ENCODE measurements at places on chromosomes 16 and 17. TPM values are rescaled to one million over a fixed set of nuclear protein-coding genes. Genes with fewer than 3 reads are reported as not detected.

Gene TNFAIP1
- total RNA-seq = 39.8 TPM

Gene SERPINF2
- 1.7 TPM for total RNA-seq

DNA sequence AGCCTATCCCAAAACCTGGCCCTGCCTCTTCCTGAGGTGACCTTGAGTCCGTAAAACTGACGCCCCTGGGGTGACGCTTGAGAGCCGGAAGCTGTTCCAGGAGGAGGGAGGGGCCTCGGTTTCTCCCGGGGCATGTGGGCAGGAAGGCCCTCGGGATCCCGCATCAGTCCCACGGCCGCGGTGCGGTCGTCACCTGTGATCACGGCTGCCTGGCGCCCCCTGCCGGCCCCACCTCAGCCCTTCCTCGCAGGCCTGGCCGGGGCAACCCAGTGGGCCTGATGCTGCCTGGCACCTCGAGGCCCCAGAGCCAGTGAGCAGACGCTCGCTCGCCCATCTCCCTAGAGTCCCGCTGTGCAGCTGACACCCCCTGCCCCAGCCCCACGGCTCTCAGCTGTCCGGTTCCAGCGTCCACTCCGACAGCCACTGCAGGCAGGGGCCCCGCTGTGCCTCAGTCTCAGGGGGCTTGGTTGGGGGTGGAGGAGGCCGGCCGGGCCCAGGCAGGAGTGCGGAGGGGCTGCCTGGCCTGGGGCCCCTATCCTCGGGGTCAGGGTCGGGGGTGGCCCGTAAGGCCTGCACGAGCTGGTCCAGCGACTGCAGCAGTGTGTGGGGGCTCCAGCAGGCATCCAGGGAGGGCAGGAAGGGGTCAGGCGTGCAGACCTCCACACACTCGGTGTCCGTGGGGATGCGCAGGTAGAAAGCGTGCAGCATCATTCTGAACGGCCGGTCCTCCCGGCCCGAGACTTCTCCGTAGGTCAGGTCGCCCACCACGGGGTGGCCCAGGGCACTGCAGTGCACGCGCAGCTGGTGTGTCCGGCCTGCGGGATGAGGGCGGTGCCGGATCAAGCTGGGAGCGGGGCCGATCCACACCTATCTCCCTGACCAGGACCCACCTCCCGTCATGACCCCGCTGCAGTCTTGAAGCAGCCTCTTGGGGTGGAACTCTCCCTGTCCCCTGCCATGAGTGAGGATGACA lies 2.3 kb downstream of the RPUSD1 start:
- H3K4me1 ChIP-seq = peaks cover 15% of the 10 kb centered on the region
- DNase-seq = peak; percentile 75
- H3K36me3 ChIP-seq = peaks cover 4% of the 10 kb centered on the region
- H3K4me3 ChIP-seq = no peak overlapping the region

DNA sequence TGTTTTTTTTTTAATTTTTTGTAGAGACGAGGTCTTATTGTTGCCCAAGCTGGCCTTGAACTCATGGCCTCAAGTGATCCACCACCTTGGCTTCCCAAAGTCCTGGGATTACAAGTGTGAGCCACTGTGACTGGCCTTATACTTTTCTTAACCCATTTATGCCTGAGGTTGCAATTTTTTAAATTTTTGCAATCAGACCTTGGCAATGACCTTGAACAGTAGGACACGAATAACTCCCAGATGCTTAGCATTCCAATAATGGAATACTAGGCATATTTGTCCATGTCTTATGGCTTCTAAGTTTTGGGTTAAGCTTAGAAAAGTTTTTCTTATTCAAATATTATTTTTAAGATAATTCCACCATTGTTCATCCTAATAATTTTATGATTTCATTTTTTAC lies 28.3 kb upstream of the TMEM97 start:
- no peaks in the 10 kb centered on the region for H3K4me1 ChIP-seq
- H3K27me3 ChIP-seq = no peaks in the 10 kb centered on the region
- no peak overlapping the region for H3K4me3 ChIP-seq
- no peaks in the 10 kb centered on the region for H3K36me3 ChIP-seq

DNA sequence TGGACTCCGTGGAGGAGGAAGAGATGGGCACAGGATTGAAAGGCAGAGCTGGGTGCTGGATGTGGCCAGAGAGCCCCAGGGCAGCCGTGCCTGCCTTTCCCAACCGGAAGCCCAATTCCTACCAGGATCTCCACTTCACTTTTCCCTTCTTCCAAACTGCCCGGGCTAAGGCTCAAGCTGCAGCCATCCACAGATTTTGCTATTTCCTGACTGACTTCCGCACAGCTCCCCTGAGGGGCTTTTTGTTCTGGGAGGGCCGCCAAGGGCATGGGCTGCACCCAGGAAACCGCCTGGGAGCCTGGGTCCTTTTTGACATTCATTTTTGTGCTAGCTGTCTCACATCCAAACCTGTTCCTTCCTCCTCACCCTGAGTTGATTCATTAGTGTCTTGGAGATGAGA lies 4.2 kb downstream of the SHISA6 start:
- no peak overlapping the region for H3K27ac ChIP-seq
- H3K4me3 ChIP-seq = no peak overlapping the region
- H3K4me1 ChIP-seq = no peaks in the 10 kb centered on the region
- no peak for DNase-seq

- H3K4me1 ChIP-seq = peaks cover 6% of the 10 kb centered on the region
- no peaks in the 10 kb centered on the region for H3K36me3 ChIP-seq
- no peak overlapping the region for H3K27ac ChIP-seq
- H3K4me3 ChIP-seq = no peak overlapping the region
These were observed 25.5 kb upstream of the CDC42EP4 start for GRCh38 chr17:73337330-73337710.

GRCh38 chr16:11143372-11144035 lies 112.5 kb downstream of the SOCS1 start:
- H3K27me3 ChIP-seq = no peaks in the 10 kb centered on the region
- no peak for DNase-seq
